ENCODE measurements at places on chromosomes 3 and 15.

GRCh38 chr3:52361898-52362297 is 45.8 kb downstream of the DNAH1 start:
- DNase-seq = no peak

DNA sequence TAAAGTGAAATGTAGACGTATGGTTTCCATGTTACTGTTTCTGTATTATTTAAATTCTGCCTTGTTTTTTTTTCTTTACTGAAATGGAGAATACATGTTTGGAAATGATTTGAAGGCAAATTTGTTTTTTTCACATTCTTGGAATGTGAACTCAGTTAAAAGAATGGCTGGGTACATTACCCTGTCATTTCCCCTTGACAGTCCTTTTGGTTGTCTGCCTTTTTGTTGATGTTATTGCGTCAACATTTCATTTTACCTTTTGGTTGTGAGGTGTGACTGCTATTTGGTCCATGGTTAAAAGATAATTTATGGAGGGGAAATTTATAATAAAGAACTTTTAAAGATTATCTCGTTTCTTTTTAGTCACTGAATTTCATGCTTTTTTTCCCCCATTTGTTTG is 3.2 kb upstream of the GPR171 start:
- DNase-seq = no peak

DNA sequence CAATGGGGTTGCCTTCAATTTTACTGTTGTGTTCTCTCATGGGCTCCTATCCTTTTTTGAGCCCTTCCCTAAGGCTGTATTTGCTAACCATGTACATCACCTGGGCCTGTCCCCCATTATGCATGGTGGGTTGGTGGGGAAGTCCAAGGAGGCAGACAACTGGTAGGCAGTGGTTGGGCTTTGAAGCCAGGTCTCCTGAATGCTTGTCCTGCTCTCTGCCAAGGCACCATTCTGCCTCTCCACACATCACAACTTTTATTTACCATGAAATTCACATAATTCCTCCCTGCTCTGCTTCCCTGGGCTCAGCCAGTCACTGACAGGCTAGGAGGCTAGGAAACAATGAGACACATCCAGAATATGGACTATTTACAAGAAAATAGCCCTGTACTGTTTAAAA is 41.0 kb upstream of the COPB2 start:
- no peak for DNase-seq

GRCh38 chr3:106518516-106518915 is 649.7 kb upstream of the CBLB start:
- no peak for DNase-seq

DNA sequence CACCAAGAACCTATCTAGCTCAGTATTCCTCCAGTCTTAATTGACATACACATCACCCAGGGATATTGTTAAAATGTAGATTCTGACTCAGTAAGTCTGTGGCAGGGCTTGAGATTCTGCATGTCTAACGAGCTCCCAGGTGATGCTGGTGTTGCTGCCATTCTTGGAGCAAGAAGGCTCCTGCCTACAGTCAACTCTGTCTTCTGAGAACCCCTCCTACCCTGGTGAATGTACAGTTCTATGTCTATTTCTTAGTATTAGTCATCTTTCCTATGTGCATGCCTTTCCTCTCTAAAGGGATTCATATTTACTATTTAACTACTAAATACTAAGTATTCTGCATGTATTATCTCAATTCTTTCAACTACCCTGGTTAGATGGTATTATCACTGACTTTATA is 268.7 kb downstream of the EDEM1 start:
- DNase-seq = no peak

- DNase-seq = no peak
Measured at GRCh38 chr3:65914032-65914739, 124.5 kb downstream of the MAGI1 start.

- peak; percentile 58 for DNase-seq
Measured at GRCh38 chr3:105518806-105519418, 152.2 kb downstream of the ALCAM start.
